Globus pallidus (tissue), 1 donor: ENCODE measurements at places on chromosomes 3 and 15.
A peak's percentile ranks its signal among the peaks of the same experiment; 100 is the strongest.

DNA sequence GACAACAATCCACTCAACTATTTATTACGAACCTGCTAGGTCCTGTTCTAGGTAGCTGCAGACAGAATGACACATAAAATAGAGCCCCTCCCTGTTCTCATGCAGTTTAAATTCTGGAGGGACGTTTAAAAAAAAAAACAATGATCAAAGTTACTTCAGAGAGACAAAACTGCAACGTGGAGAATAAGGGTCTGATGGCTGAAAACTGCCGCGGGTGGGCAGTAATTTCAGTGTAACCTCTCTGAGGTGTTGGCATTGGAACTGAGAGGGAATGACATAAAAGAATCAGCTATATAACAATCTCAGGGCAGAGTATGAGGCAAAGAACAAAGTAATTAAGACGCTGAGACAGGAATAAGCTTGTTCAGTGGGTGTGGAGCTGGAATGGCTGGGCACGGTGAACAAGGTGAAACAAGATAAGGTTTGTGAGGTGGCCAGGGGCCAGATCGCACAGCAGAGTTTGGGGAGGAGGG, 19.5 kb downstream of the TBL1XR1 start:
- DNase-seq: no peak

DNA sequence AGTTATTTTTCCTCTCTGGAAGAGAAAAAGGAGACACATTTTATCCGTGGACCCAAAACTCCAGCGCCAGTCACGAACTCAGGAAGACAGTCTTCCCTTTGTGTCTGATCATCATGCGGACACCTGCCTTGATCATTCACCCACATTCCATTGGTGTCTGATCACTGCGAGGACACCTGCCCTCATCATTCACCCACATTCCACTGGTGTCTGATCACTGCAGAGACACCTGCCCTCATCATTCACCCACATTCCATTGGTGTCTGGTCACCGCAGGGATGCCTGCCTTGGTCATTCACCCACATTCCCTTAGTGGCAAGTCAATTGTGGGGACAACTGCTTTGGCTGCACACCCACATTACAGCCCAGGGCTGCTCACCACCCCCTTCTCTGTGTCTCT, 148.9 kb downstream of the ROBO1 start:
- no peak for DNase-seq

- DNase-seq: peak; percentile 74
Observed at GRCh38 chr15:51374131-51374530, 32.7 kb downstream of the GLDN start.

GRCh38 chr3:167978071-167978470, 117.7 kb downstream of the GOLIM4 start:
- DNase-seq: peak; percentile 0
